OCI-M1 (cell line): ENCODE measurements at places on chromosomes 6 and 20.
A peak's percentile ranks its signal among the peaks of the same experiment; 100 is the strongest.

GRCh38 chr6:21158149-21158548, 435.4 kb upstream of the SOX4 start:
- DNase-seq: peak; percentile 63

GRCh38 chr6:23851522-23851921, 274.5 kb upstream of the NRSN1 start:
- DNase-seq: no peak

DNA sequence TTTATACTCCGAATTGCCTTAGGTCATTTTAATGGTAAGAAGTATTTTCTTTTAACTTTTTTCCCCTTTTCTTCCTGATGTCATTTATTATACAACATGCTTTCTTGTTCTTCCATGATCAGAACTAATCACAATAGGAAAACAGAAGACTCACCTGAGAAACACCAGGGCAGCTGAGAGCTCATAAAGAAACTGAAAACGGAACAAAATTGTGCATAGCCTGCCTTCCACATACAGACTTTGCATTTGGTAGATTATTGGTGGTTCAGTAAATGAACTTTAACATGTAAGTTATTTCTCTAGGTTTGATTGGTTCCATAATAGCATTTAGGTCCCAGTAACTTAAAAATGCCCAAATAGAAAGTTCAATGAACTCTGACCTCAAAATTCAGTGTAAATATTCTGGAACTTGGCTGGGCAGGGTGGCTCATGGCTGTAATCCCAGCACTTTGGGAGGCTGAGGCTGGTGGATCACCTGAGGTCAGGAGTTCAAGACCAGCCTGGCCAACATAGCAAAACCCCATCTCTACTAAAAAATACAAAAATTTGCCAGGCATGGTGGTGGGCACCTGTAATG, 161.1 kb upstream of the DTNBP1 start:
- DNase-seq: no peak

GRCh38 chr6:128495536-128496333, 24.7 kb downstream of the PTPRK start:
- DNase-seq: no peak

DNA sequence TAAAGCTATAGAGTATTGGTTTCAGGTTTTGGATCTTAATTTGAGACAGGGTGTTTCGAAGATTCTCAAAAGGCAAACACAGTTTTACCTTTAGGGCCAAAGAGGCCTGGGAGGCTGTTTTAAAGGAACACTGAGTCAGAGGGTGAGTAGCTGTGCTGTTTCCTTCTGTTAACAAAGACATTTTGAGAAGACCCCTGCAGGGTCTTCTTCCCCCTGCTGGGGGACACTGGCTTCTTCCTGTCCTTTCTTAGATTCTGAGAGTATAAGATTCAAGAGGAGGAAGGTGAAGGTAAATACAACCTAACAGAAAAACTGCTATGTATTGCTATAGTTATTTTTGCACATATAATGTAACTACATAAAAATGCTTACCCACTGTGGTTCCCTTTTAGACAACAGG, 19.0 kb downstream of the HS3ST5 start:
- no peak for DNase-seq

- peak; percentile 71 for DNase-seq
Observed at GRCh38 chr20:1391640-1392442, 1.0 kb downstream of the FKBP1A start.

- DNase-seq: no peak
Observed at GRCh38 chr6:28817808-28818145, 106.0 kb downstream of the TRIM27 start.

GRCh38 chr20:58538752-58539151, 23.6 kb upstream of the APCDD1L start:
- no peak for DNase-seq

- DNase-seq: no peak
Observed at GRCh38 chr6:116304538-116305097, 24.9 kb upstream of the TSPYL1 start.

GRCh38 chr6:89458704-89459103, 25.8 kb downstream of the ANKRD6 start:
- no peak for DNase-seq

- no peak for DNase-seq
Observed at GRCh38 chr6:50318536-50318935, 268.8 kb upstream of the DEFB112 start.

- DNase-seq: no peak
Observed at GRCh38 chr6:111628142-111628850, 22.6 kb upstream of the TRAF3IP2 start.

GRCh38 chr6:104187616-104188015, 672.1 kb downstream of the HACE1 start:
- no peak for DNase-seq

GRCh38 chr6:138044458-138044857, 62.8 kb downstream of the PERP start:
- DNase-seq: no peak

DNA sequence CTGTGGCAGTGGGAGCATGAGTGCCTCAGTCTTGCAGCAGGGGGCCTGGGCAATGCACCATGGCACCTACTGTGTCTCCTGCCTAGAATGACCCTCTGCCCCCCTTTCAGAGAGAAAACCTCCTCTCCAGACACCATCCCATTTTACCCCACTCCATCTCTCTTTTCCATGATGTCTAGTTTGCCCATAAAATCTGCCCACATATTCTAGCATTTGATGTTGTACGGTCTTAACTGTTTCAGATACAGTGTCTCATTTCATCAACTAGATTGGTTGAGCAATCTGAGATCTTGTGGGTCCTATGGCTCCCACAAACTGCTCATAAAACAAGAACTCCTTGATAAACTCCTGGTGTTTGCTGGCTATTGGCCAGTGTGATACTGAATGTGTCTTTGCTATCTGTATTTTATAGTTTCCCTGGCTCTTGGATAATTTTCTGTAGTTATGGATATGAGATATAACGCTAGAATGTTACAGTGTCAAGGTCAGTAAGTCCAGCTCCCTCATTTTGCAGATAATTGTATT, 8.1 kb downstream of the PNPLA1 start:
- DNase-seq: peak; percentile 27

GRCh38 chr20:29325304-29325640, 1932.2 kb upstream of the DEFB115 start:
- DNase-seq: no peak

GRCh38 chr6:166461821-166462460, 79.2 kb upstream of the MPC1 start:
- no peak for DNase-seq

- no peak for DNase-seq
Observed at GRCh38 chr20:52193133-52193532, 1.6 kb upstream of the ZFP64 start.

GRCh38 chr6:135901774-135902524, 50.4 kb downstream of the PDE7B start:
- DNase-seq: peak; percentile 48

- peak; percentile 35 for DNase-seq
Observed at GRCh38 chr6:143707697-143708096, 29.9 kb downstream of the PHACTR2 start.

GRCh38 chr6:167707686-167708500, 118.8 kb upstream of the AFDN start:
- DNase-seq: no peak

GRCh38 chr6:139584599-139584998, 210.2 kb upstream of the CITED2 start:
- DNase-seq: no peak

DNA sequence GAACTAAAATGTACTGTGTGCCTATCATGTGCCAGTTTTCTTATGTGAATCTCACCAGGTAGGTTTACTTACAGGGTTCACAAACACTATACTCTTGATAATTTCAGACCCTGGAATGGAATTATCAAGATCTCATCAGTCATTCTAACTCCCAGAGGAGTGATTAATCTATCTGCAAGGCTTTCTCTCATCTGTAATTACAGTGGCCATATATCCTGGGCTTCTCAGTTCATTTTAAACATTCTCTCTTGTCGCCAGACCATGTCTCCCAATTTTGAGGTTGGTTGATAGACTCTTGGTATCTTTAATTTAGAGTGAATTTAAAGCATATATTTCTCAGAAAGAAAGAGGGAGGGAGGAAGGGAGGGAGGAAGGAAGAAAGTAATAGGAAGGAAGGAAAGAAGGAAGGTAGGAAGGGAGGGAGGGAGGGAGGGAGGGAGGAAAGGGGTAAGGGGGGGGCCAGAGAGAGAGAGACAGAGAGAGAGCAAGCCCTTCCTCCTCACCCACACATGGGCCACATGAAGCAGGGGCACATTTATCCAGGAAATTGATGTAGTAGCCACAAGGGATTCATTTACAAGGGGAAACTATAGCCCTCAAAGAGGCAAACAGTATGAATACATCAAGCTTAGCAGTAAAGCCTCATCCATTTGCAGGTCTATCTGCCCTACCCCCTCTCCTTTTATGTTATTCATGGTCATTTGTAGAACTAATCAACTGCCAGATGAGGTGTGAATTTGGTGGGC, 25.8 kb upstream of the NRSN1 start:
- DNase-seq: no peak

DNA sequence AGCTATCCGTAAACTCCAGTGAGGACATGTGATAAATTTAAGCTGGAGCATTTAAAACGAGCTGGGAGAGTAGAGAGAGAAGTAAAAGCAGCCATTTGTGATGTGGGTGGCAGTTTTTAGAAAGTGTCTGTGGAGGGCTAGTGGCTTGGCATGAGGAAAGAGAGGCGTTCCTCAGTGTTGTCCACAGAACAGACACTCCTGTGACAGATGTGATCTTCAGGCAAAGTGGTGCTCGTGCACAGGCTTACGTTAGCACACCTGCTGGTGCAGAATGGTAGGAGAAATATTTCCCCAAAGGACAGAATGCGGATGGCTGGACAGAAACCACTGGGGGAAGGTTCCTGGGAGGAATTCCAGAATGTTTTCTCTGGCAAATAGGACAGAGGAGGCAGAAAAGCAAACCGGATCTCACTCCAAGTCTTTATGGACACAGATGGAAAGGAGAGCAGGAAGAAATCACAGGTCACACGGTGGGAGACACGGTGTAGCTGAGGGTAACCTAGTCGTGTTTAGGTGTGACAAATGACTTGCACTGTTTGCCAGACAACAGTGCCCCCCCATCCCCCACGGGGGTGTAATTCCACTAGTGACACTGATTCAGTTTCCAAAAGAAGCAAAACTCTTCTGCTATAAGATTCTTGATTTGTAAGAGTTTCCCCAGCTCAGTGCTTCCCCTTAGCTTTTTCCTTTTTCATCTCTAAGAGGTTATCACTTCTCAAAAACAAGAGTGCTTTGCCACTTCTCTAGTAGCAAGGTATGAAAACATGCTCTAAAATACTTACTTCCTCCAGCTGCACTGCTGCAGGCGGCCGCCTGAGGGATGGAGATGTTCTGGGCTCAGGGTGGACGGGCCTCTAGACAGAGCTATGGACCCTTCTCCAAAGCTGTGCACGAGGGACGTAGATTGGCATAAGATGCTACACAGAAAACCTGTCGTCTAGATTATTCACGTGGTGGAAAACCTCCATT, 293.2 kb downstream of the QKI start:
- no peak for DNase-seq

DNA sequence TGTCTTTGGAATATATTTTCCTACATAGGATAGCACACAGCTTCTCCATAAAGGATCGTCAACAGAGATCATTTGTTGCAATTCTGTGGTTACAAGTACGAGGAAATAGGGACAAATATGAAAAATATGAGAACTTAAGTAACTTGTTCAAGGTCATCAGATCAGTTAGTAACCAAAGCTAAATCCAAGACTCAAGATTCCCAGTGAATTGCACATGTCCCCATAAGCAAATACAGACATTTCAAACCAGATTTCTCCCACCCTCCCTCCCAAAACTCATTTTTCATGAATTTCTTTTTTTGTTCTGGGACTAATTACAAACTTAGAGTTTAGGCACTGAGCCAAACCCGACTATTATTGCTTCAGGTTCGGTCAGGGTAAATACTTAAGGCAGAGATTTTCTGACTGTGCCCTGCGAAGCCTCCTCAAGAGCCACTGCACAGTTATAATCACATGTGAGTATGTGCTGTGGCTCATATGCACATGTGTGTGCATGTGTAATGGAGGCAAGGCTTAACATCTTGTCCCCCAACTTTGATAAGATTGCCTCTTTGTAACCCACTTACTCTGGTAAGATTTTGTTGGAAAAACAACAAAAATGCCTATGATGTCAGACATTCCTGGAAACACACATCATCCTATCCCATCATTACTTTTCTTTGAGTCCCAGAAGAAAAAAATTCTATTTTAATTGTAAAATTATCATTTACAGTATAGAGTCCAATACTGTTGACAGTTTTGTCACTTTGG, 216.2 kb downstream of the CD83 start:
- no peak for DNase-seq

GRCh38 chr6:133796235-133796634, 92.7 kb upstream of the TCF21 start:
- no peak for DNase-seq

GRCh38 chr6:140897804-140898573, 1234.7 kb upstream of the GJE1 start:
- peak; percentile 91 for DNase-seq

- DNase-seq: no peak
Observed at GRCh38 chr20:43739148-43739749, 12.4 kb upstream of the GTSF1L start.
